ENCODE measurements at places on chromosomes 6 and 20.
A peak's percentile ranks its signal among the peaks of the same experiment; 100 is the strongest.

GRCh38 chr6:135054226-135054568 is 425 bp downstream of the HBS1L start:
- DNase-seq: no peak

DNA sequence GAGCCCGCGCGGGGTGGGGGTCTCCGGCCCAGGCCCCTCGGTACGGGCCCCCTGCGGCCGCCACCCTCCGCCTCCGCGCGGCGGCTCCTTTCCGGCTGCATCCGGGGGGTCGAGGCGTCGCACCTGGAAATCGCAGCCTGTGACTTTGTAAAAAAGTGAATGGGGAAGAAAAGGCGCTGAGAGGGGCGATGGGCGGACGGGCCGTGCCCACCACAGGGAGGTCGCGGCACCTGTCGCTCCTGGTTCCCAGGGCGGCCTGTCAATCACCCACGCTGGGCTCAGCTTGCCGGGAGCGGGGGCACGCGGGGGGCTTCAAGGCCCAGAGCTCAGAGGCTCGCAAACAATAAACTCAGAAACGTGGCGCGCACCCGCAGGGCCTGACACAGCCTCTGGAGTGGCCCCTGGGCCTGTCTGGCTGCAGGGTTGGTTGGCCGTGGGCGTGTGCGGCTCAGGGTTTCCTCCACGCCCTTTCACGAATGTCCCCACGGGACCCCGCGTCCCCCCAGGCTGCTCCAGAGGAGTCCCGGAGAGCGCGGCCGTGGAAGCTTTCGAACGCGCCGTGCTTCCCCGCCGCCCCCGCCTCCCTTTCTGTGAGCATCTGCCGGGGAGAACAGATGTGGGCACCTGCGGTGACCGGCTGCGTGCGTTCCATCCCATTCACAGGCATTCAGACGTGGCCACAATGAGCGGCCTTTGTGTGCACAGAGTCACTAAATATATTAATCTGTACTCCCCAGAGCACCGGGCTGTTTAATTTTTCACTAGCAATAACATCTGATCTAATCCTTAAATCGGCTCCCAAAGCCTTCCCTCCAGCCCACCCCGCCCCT is 6.1 kb upstream of the DLL1 start:
- no peak for DNase-seq

- DNase-seq: no peak
These were observed 2.9 kb downstream of the BIRC7 start for GRCh38 chr20:63238514-63239125.

DNA sequence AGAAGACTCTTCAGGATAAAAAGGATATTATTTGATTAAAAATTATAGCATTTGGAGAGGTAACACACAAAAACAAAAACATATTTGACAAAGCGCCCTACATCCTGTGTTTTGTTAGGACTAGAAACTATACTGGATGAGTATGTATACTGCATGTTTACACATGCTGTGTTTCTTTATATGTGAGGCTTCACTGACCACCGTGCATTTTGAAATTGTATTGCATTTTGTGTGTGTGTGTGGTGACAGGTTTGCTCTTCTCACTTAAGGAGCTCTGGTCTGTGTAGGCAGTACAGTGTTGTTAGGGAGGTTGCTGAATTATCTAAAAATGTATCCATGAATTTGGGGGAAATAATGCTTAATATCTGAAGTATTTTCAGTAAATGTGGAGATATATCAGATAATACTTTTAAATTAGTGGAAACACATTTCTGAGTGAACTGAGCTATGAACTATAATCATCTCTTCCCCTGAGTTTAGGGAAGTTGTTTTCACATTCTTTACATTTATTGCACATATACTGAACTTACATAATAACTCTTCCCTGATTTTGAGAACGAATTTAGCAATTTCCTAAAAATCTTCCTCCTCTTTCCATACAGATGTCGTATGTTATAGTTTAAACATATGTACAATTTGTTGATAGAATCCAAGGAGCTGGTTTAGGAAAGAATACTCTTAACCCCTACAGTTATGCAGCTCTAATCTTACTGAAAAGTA is 43.3 kb downstream of the TMEM170B start:
- no peak for DNase-seq

- DNase-seq: no peak
These were observed 7.9 kb downstream of the RNF24 start for GRCh38 chr20:4007383-4008025.

DNA sequence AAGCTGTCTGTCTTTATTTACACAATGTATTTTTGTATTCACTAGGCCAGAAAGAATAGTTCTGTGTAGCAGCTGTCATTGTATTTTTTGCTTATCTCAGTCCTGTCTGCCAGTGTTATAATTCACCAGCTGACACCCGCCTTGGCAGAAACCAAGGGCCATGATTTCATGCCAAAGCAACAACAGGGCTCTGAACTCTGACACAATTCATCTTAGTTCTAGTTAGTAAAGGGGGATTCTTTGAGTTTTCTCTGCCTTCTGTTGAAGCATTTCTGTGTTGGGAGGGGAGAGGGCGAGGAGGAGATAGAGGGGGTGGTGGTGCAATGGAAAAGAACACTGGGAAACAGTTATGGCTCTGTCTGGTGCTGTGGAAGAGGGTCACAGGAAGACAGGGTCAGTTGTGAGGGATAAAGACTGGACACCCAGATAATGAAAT is 684.6 kb upstream of the MARCKS start:
- no peak for DNase-seq

DNA sequence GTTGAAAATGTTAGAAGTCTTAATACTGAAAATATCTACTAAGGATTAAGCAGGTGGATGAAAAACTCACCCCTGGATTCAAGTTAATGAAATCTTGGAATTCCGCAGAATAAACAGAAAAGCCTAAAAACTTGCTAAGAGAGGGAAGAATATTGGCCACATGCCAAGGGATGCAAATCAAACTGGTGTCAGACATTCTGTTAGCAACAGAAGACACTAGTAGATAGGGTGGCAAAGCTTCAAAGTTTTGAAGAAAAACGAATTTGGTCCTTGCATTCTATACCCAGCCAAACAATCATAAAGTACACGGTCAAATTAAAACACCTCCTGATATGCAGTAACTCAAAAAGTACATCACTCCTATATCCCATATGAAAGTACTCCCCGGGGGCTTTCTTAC is 77.1 kb upstream of the ADTRP start:
- no peak for DNase-seq

GRCh38 chr6:100730001-100730980 is 150.8 kb downstream of the ASCC3 start:
- no peak for DNase-seq

DNA sequence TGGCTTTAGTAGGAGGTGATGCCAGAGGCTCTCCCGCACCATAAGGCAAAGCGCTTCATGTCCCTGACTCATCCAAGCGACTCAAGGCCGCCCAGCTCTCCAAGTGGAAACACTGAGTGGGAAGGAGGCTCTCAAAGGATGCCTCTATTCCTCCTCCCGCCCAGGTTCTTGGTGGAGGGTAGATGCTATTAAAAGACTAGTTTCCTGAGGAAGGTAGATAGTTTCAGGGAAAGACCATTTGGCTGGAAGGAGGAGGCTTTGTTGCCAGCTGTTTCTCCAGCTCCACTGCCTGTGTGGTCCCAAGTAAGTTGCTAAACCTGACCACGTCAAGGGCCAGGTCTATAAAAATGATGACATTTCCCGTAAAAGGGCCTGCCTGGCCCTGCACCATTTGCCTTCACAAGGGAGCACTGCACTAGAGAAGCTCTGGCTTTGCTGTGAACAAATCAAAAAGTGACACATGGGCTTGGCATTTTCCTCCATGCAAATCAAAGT is 48.2 kb downstream of the GMDS start:
- no peak for DNase-seq

DNA sequence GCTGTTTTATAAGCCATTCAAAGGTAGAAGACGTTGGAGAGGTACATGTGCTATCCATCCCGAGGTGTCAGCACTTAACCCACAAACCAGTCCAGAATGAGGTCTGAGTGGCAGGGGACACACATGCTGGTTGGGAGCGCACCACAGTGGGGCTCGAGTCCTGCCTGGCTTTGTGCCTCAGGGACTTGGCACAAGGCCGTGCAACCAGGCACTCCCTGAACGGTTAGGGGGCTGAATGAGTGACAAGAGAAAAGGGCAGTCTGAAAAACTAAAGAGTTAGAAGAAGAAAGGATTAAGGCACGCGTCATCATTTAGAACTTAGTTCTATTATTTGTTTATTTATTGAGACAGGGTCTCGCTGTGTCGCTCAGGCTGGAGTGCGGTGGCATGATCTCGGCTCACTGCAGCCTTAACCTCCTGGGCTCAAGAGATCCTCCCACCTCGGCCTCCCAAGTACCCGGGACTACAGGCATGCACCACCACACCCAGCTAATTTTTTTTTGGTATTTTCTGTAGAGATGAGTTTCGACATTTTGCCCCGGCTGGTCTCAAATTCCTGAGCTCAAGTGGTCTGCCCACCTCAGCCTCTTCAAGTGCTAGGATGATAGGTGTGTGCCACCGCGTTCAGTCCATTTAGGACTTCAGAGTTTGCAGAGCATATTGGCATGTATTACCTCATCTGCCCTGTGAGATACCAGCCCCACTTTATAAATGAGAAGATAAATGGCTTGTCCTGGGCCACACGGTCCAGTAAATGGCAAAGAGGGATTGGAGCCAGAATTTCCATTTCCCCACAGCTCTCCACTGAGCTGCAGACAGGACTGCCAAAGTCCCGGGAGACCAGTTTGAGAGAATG is 47.4 kb upstream of the IRF4 start:
- no peak for DNase-seq

GRCh38 chr6:37432590-37432915 is 468 bp upstream of the CMTR1 start:
- no peak for DNase-seq

- no peak for DNase-seq
These were observed 67.0 kb downstream of the NOX3 start for GRCh38 chr6:155388591-155388990.

GRCh38 chr6:11613858-11614257 is 76.3 kb downstream of the TMEM170B start:
- no peak for DNase-seq

DNA sequence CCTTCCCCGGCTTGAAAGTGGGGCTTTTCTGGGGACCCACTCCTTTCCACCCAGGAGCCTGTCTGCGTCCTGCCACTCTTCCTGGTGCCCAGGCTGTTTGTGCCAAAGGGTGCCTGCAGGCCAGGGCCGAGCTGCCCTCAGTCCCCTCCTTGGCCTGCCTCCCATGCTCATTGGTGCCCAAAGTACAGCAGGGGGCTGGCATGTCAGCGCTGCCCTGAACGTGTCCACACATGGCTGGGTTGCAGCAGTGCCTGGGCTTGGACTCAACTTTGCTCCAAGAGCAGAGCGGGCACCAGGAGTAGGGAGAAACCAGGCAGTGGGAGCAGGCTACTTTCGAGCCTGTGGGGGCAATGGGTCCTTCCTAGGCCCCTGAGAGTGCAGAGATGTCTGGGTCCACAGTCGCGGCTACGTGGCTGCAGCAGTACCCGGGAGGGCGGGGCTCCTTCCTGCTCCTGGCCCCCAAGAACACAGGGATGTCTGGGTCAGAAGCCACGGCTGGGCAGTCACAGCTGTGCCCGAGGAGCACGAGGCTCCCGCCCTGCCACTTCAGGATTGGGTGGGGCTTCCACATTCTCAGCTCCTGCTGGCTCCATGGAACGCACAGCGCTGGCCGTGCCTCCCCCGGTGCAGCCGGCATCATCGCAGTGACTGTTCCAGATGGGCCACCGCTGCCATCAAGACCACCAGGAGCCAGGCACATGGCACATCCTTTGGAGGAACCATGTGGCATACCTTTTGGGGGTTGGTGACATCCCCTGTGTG is 50.0 kb upstream of the CLDN20 start:
- DNase-seq: no peak

DNA sequence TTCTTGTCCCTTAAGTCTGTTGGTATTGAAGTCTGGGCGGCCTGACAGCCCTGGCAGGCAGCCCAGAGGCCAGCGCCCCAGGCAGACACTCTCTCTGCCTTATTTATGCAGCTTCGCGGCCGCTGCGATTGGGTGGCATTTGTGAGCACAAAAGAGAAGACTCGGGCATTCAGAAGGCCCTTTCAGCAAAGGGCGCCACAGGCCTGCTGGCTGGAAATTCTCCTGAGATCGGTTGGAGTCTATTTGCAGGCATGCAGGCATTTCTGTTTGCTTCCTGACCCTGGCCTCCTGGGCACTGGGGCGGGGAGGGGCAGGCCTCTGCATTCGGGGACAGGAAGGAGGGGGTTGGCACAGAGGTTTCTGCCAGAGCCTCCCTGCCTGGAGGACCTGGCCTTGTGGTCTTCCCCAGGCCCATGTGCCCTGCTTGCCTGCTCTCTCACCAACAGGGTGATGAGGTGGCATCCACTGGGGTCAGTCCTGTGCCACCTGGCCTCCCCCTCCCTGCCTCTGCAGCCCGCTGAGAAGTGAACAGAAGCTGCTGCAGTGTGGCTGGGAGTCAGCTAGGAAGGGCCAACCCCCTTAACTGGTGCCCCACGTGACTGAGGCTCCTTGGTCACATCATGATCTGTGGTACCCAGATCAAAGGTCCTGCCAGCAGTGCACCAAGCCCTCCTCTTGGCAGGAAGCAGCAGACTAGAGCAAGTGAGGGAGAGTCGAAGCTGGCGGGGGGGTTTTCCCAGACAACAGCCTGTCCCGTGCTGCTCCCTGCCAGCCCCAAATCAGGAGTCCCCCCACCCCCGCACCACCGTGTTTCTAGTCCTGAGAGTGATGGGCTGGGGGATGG is 16.6 kb upstream of the CCDC167 start:
- peak; percentile 97 for DNase-seq

GRCh38 chr6:31874836-31875572 is 3.8 kb downstream of the SLC44A4 start:
- no peak for DNase-seq

- DNase-seq: no peak
These were observed 237.2 kb downstream of the FARS2 start for GRCh38 chr6:5498579-5498899.

GRCh38 chr6:161748535-161749416 is 474.9 kb upstream of the AGPAT4 start:
- DNase-seq: no peak

DNA sequence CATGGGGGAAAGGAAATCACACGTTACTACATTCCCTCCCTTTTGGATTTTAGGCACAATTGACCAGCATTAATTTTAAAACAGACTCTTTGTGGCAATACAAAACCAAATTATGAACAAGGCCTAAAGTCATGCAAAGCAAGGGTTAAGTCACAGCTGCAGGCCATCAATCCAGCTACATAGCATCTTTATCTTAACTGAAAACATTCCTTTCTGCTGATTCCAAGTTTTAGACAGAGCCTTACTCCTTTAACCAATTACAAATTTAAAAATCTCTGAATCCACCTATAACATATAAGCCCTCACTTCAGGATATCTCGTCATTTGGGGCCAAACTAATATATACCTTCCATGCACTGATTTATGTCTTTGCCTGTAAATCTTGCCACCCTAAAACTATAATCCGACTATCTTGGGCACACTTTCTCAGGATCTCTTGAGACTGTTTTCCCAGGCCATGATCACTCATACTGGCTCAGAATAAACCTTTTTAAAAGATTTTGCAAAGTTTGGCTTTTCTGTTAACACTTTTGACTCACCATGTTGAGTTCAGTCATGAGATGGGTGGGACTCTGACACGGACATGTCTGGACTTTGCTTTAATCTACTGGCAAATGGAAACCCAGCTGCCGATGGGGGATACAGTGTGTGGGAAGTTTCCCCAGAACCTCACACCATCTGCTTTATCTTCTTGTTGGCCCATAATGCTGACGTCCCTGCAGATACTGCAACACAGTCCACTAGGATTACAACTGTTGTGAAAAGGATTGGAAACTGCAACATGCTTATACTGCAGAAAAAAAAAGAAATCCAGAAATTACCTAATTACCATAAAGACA is 757.0 kb downstream of the PTPRT start:
- no peak for DNase-seq
